ENCODE measurements at places on chromosomes 16 and 17.

DNA sequence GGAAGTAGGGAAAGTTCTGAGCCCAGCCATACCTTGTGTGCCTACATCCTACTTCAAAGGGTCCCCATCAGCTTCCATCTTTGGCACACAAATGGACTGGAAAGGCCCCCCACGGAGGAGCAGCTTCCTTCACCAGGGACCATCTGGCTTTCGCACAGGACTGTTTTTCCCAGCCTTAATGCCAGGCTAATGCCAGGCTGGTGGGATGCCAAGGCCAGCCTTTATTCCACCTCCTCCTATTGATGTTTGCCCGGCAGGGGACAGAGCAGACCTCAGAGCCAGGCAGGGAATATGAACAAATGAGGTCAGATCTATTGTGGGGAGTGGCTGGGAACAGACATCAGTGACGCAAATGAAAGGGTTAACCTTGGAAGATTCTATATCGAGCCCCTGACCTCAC lies 5.7 kb downstream of the GPR179 start:
- no peak for DNase-seq

DNA sequence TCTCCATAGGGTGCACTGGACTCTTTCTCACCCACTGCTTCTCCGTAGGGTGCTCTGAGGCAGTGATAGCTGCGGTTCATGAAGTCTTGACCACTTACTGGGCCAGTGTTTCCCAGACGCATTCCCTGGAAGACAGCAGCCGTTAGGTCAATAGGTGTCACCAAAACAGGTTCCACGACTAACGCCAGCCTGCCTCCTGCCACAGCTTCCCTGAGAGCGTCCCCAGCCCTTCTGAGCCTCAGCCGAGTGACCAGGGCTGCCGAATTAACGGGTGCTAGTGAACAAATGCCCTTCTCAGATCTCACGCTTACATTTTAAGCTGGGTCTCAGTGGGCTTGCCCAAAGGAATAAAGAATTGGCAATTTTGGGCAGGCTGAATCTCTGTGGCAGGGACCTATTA lies 188.7 kb upstream of the TNRC6C start:
- no peak for DNase-seq

DNA sequence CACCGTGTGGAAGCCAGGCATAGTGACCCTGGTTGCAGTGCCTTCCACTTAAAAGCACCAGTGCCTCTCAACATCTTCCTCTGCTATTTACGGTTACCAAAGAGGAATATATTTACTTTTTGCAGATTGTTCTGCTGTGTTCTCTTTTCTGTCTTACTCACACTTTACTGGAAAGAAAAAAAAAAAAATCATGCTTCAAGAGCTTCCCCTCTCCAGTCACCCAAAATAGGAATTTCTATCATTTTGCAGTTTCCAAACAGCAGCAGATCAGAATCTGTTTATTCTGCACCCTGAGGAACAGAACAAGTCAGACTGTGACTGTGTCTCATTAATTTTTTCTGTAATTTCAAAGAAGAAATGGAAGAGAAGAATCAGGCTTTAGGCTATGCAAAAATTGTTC lies 96.1 kb downstream of the KCNJ2 start:
- no peak for DNase-seq

GRCh38 chr16:80045861-80046260 lies 445.3 kb upstream of the MAF start:
- DNase-seq: no peak

DNA sequence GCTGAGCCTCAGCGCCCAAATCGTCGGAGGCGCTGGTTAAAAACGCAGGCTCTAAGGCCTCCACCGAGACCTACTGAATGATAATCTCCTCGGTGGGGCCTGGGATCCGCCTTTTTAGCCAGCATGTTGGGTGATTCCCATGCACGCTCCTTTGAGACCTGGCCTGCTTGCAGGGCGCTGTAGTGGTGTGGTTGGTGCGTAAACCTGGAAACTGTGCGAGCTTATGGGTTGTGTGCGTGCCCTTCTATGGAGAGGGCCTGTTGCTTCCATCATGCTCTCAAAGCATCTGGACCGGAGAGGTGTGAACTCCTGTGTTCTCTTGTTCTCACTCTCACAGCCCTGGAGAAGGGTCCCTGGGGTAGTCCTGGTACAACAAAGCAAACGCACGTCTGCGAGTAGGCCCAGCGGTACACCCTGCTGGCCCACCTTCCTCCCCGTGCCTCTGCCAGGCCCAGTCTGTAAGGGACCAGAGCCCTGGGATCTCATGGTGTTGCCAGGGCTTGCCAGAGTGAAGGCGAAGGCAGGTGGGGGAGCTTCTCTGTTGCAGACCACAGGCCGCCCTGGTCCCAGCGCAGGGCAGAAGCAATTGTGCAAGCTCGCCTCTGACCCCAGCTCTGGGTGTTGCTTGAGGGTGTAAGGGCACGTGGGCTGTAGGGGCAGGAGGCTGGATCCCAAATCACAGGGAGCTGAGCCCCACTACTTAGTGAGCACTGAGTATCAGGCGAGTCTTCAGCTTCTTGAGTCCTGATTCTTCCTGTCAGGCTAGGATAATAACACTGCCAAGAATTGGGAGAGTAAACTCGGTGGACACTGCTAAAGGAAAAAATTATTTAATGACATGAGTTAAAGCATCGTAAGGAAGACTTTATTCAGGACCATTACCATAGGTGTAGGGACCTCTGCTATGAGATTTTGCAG lies 879 bp upstream of the LRRC75A start:
- DNase-seq: no peak

GRCh38 chr16:12527071-12527470 lies 276.6 kb downstream of the CPPED1 start:
- DNase-seq: no peak

DNA sequence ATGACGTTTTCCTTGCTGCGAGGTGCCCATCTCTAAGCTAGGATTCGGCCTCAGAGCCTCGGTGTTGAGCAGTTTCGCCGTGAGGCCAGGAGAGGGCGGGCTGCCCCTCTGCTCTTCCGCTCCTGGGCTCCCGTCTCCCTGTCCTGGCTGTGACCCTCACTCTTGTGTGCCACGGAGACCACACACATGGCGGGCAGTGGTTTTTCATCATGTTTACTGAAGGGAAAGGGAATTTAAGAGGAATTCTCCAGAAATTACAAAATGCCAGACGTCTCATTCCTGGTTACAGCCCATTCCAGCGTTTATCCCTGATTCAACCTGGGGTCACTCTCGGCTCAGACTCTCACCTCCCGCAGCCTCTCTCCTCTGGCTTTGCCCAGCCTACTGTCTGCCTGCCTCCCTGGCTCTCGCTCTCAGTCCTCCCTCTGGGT lies 96.8 kb upstream of the ELAC2 start:
- peak; percentile 49 for DNase-seq

DNA sequence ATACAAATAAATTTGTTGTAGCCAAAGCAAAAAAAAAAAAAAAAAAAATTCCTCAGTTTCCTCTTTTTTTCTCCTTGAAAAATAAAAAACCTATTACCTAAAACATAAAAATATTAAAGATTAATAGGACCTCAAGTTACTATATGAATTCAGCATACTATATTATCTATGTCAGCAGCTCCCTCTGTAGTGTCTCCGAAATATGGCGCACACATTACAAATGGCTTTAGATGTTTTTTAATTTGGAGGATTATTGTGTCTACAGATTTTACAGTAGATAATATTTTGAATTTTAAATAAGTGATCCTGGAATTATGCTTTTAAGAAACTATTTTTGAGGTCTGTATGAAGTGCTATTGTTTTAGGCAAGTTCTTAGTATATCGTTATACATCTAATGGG lies 94.4 kb downstream of the NLK start:
- no peak for DNase-seq

- DNase-seq: no peak
Measured at GRCh38 chr16:68470461-68471150, 22.3 kb upstream of the SMPD3 start.

DNA sequence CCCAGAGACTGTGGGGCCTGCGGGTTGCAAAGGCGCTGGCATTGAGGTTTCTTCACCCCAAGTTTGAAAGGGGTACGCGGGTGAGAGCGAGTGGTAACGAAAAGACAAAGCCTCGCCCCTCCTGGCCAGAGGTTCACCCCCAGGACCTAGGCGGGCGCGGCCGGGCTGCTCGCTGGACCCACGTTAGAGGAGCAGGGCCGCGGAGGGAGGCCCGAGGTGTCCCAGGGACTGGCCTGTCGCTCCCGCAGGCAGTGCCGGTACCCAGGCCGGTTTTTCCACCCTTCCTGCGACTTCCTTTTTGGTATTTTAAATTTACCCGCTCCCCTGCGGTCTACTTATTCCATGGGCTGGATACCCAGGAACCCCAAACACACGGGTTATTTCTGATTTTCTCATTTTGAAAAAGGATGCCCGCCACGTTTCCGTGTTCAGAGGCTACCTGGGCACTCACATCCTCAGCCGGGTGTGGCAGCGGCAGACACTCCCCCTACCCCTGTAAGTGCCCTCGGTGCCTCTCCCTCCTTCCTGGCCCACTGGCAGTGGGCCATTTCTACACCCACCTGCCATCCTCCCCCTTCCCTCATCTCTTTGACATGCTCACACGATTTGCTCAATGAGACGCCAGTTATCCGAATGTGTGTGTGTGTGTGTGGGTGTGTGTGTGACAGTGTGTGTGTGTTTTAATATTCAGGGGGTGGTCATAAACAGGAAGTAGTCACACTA lies 1.6 kb upstream of the FOXL1 start:
- no peak for DNase-seq

DNA sequence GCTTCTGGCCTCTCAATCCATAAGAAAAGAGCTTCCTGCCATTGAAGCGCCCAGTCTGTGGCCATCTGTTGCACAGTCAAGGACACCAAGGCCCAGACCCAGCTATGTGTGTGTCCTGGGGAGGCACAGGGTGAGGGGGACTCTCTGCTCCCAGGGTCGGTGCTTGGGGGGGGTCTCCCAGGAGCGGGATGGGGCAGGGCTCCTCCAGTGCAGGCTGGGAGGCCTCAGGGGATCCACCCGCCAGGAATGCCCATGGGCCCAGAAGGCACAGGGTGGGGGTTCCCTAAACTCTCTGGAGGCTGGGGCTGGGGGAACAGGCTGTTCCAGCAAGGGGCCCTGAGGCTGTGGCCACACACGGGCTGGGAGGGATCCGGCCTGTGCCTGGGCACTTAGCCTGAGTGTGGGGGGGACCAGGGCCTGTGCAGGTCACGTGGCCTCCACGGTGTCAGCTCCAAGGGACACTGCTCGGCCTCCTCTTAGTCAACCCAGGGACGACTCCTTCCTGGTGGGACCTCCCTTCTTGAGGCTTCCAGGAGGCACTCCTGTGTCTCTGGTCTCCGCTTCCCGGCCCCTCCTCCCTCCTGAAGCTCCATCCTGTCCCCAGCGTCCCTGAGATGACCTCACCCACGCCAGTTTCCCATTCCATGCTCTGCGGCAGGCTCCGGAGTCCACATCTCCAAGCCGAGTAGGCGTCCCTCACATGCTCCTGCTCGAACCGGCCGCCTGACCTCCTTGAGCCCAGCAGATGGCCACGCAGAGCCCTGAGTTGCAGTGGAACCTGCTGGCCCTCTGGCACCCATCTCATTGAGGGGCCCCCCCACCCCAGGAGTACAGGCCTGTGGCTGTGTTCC lies 23.1 kb upstream of the BAHCC1 start:
- peak; percentile 69 for DNase-seq

- no peak for DNase-seq
Measured at GRCh38 chr16:11562941-11563340, 23.8 kb downstream of the LITAF start.

DNA sequence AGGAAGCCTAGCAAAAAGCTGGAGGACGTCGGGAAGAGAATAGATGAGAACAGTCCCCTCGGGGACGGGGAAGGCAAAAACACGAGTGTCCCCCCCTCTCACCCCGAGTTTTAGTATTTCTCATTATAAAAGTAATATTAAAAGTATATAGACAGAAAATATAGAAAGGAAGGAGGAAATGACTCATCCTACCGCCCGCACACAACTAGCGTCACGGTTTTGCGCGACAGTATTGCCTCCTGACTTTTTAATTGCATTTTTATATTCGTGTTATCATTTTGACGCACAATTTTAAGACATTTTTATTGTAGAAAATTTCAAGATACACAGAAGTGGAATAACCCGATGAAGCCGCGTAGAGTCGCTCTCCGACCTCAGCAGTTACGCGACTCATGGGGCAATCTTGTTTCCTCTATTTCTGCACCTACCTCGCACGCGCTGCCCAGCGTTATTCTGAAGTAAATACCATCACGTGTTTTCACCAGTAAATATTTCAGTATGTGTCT lies 652 bp upstream of the SLC25A19 start:
- no peak for DNase-seq

GRCh38 chr17:54891176-54891821 lies 9.4 kb upstream of the TOM1L1 start:
- DNase-seq: peak; percentile 29

GRCh38 chr16:57897053-57897784 lies 73.7 kb downstream of the CNGB1 start:
- DNase-seq: no peak

DNA sequence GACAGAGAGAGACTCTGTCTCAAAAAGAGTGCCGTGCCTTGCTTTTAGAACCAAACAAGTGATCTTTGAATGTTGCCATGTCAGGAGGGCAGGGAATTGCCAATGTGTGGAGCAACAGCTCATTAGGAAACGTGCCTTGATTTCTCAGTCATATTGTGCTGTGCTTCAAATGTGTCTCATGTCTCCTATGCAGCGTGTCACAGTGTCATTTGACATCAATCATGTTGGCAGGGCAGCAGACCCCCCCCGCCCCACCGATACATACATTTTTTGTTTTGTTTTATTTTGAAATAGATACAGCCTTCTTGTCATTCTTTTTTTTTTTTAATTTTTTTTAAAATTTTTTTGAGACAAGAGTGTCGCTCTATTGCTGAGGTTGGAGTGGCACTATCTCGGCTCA lies 22.1 kb downstream of the MRC2 start:
- DNase-seq: no peak

- DNase-seq: no peak
Measured at GRCh38 chr17:72531729-72532128, 410.9 kb downstream of the SOX9 start.

Measured in HuH-7.5 (cell line).